Epithelial cell of alveolus of lung (primary cell): ENCODE measurements at places on chromosomes 12 and 14. TPM values are rescaled to one million over a fixed set of nuclear protein-coding genes. Genes with fewer than 3 reads are reported as not detected.

CAPS2 gene
- 1.7 and 11.3 TPM in 2 replicates for total RNA-seq

WSCD2 gene
- not detected in 2 replicates for total RNA-seq

FAM186B gene
- under 0.01 and 0.32 TPM in 2 replicates for total RNA-seq

IRAK3 gene
- 16.0 and 20.9 TPM in 2 replicates for total RNA-seq

CNTN1 gene
- total RNA-seq, result 1.7 TPM in 1 of 2 replicates, not detected in the other

CELA1 gene
- not detected in 2 replicates for total RNA-seq

GPR68 gene
- under 0.01 and 1.6 TPM in 2 replicates for total RNA-seq

OTOGL gene
- total RNA-seq, result under 0.01 TPM in 1 of 2 replicates, not detected in the other

MMP19 gene
- total RNA-seq, result 21.9 and 38.4 TPM in 2 replicates

CCND2 gene
- 66.6 and 67.9 TPM in 2 replicates for total RNA-seq

TAS2R46 gene
- 2.8 TPM in 1 of 2 replicates, not detected in the other for total RNA-seq

ANKRD33 gene
- total RNA-seq, result 0.13 and 0.24 TPM in 2 replicates

CLEC7A gene
- total RNA-seq, result under 0.01 TPM in 1 of 2 replicates, not detected in the other

NGB gene
- total RNA-seq, result not detected in 2 replicates
